ENCODE measurements at places on chromosomes 3 and 15.

DNA sequence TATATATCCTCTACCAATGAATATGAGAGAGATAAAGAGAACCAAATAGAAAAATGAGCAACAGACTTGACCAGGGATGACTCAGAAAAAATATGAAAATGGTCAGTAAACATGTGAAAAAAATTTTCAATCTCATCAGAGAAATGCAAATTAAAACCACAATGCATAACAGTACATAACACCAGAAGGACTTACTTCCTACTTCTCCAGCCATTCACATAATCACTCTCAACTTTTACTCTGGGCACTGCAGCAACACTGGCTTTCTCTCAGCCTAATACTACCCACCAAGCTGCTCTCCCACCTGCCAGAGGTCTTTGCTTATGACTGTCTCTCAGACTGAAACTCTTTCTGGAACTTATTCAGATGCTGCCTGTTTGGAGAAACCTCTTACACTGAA, 49.4 kb downstream of the DPH6 start:
- no peak for DNase-seq

GRCh38 chr3:176562331-176562730, 635.0 kb downstream of the TBL1XR1 start:
- no peak for DNase-seq

GRCh38 chr3:19931180-19931692, 2.8 kb downstream of the EFHB start:
- DNase-seq, result no peak

- no peak for DNase-seq
These were observed 175.8 kb downstream of the SPATA16 start for GRCh38 chr3:172965256-172965655.

DNA sequence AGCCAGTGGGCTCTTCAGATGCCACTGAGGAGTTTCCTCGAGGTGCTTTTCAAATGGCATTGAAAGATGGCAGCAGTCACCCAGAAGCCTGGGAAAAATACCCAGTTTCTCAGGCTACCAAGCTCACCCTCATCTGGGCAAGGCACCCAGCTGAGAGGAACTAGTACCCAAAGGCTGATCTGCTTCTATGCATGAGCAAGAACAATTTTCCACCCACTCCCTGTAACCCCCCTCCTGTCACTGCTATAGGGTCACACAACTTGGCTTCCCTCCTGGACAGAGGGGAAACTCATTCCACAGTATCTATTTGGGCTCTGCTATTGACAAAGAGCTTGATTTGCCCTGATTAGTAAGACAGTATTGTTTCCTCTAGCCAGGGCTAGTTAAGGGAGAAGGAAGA, 31.9 kb downstream of the THRB start:
- DNase-seq, result no peak

DNA sequence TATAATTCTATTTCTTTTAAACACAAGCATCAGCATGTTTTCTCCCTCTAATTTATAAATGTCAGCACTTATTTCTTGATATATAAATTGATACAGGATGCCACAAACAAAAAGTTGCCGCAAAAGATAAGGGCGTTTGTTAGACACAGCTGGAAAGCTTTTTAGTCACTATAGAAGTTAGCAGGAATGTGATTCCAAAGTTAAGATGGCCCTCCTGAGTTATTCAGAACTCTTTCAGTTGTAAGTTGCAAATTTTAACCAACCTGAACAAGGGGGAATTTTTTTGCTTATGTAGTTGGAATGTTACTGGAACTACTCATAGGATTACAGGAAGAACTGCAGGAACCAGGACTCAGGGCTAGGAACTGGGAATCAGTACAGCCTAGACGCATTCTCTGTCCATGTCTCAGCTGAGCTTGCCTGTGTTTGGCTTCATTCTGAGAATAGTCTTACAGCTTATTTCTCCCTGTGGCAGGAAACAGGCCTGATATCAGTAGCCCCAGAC, 166.3 kb downstream of the VGLL4 start:
- no peak for DNase-seq

DNA sequence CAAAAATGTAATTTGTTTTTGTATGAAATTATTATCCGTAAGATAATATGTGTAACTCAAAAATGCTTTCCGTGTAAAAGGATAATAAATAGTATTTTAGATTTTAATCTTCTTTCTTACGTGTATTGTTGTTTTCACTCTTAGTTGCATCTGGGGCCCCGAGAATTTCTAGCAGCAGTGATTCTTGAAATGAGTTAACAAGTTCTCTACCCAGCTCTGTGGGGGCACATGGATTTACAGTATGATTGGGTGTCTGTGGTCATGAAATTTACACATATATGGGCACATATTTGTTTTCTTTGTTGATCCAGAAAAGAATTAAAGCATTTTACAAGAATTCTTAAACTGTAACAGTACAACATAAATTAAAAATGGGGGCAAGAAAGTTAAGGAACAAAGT, 145.9 kb upstream of the LRRFIP2 start:
- DNase-seq, result no peak

GRCh38 chr3:29554566-29554965, 273.7 kb downstream of the RBMS3 start:
- DNase-seq, result no peak

DNA sequence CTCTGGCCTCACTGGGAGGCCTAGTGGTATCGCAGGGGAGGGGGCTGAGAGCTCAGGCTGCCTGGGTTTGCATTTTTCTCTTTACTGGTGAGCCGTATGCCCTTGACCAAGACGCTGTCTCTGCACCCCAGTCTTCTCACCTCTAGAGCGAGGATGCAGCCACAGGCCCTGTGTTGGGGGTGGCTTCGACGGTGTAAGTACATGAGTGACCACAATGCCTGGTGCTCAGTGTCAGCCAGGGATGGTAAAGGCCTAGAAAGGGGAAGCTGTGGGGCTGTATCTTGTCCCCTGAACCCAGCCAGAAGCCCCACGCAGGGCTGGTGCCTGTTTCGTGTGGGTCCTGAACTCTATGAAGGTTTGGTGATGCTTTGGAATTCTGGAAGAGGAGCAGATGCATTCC, 19.8 kb downstream of the SYNM start:
- DNase-seq, result no peak

- no peak for DNase-seq
These were observed 41.5 kb downstream of the IDH2 start for GRCh38 chr15:90060797-90061196.

DNA sequence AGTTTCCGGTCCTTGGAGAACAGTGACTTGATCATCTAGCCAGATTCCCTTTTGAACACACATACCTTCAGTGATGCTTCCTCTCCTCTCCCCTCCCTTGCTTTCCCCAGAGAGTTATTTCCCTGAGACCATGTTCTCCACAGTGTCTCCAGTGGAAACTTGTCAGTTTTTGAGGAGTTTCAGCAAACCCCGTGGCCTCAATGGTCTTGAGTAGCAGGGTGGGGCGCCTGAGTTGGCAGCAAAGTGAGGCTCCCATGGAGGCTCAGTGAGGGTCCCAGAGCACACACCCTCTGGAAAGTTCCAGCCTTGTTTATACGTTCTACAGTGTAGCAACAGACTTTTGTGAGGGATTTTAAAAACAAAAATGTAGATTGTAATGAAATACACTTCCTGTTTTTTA, 135.1 kb downstream of the LRRC28 start:
- no peak for DNase-seq

DNA sequence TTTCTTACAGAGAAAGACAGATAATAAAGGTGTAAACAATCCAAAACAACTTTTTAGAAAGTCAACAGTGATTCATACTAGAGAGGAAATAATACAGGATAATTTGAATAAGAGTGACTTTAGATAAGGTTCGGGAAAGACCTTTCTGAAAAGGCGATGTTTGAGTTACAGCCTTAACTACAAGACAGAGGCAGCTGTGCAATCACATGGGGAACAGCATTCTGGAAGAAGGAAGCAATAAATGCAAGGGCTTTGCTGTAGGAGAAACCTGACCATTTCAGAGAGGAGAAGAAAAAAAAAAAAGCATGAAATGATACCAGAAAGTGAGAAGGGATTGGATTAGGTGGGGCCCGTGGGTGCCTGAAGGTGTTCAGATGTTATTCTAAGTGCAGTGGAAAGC, 200.6 kb upstream of the ATP11B start:
- no peak for DNase-seq

GRCh38 chr3:70889162-70890019, 577.0 kb upstream of the MDFIC2 start:
- no peak for DNase-seq

GRCh38 chr3:76152028-76152427, 366.7 kb upstream of the ZNF717 start:
- DNase-seq, result no peak

GRCh38 chr15:59401824-59402569, 29.3 kb upstream of the MYO1E start:
- DNase-seq, result no peak

DNA sequence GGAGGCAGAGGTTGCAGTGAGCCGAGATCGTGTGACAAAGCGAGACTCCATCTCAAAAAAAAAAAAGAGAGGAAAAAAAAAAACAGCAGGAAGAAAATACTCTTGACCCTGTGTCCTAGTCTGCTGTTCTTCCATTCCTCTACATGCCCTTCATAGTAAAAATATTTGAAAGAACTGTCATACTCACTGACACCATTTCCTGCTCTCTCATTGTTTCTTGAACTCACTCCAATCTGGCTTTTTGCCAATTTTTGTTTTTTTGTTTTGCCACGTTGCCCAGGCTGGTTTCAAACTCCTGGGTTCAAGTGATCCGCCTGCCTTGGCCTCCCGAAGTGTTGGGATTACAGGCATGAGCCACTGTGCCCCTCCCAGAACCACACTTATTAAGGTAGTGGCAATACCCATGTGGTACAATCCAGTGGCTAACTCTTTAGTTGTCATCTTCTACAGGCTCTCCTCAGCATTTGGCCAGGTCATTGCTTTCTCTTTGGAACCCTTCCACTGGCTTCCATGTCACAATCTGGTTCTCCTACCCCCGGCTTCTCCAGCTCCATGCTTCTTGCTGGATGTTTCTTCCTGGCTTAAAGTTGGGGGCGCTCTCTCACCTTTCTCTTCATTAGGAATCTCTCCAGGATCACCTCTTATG, 238.2 kb upstream of the C2CD4B start:
- DNase-seq, result no peak

GRCh38 chr15:83318861-83319415, 34.5 kb upstream of the BNC1 start:
- DNase-seq, result no peak

DNA sequence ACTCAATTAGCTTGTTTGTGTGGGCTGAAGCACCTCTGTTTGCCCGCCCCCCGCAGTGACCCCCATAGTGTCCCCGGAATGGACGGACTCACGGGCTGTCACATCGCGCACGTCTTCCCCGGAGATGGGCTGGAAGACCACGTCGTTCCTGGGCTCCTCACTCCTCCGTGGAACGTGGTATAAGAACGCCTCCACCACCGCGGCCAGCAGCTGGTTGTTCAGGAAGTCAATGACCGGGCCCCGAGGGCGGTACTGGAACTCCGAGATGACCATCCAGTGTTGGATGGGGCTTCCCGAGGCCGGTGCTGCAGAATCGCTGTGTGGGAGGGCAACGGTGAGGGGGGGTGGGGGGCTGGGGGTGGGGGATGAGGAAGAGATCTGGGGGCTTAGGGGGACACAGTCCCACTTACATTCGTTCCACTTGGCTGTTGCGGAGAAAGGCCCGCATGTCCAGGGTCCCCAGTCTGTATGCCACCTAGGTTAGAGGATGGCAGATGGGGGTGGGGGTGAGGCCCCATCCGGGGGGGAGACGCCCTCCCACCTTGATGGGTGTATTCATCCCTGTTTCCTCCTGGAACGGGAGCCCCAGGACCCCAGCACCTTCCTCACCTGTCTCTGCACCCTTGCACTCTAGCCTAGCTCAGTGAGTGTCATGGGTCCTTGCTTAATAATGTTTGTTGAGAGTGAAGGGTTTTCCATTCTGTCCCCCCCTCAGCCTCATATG, 30.2 kb downstream of the MUC20 start:
- no peak for DNase-seq

GRCh38 chr15:55649058-55649423, 60.9 kb upstream of the PYGO1 start:
- DNase-seq, result no peak

DNA sequence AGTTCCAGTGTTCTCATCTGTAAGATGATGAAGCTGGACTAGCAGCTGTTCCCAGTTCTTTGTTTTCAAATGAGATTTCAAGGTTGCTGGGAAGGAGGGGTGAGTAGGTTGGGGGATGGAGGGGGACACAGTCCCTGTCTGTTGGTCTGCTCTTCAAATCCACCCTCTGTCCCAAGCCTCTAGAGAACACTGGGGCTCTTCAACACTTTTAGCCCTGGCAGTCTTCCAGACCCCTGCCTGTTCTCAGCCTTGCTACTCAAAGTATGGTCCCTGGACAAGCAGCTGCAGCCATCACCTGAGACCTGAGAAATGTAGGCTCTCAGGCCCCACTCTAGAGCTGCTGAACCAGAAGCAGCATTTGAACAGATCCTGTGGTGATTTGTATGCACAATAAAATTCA, 41.3 kb downstream of the NEK11 start:
- DNase-seq, result no peak

DNA sequence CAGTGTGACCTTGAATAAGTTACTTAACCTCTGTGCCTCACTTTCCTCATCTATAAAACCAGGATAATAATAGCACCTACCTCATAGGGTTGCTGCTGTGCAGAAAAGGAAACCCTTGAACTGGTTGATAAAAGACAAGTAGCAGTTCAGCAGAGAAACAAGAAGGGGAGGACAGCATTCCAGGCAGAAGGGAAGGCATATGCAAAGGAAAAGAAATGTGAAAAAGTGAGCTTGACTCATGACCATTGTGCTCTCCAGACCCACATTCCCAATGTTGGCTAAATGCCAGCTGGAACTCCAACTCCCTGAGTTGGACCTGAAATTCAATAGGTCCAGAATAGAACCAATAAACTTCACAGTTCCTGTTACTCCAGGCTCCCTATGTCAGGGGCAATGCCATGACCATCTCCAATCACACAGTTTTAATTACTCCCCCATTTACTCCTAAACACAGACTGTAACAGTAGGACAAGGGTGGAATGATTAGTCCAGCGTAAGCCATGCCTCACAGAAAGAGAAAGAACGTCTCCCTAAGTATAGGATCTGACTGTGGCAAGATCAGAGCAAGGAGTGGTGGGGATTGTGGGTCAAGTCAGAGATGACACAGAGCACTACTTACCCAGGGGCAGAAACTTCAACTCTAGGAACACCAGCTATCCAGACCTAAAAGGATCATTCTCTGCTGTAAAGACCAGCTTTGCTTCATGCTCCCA, 26.9 kb downstream of the PRKAR2A start:
- DNase-seq, result no peak

GRCh38 chr3:24156466-24156865, 211.4 kb downstream of the NR1D2 start:
- no peak for DNase-seq

GRCh38 chr3:191030929-191031328, 168.1 kb upstream of the OSTN start:
- DNase-seq, result no peak

DNA sequence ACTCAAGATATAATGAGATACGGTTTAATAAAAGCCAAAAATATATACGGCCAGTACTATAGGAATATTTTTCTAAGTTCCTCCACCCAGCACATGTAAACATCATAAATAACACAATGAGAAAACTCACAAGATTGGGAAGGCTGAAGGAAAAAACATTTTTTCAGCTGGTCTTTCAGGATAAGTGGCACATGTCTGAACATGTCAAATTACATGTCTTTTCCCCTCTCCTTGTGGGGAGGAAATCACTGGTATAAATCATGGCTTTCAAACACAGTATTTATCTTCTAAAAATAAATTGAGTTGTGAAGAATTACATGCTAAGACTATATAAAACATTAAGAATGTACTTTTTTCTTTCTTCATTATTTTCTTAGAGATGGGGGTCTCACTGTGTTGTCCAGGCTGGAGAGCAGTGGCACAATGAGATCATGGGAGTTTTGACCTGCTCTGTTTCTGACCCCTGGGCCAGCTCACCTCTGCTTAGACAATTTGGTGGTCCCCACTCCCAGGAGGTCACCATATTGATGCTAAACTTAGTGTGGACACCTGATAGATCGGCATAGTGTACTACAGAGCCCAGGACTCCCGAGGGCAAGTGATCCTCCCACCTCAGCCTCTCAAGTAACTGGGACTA, 32.8 kb downstream of the ETV5 start:
- no peak for DNase-seq

Data from activated CD4-positive, CD25-positive, alpha-beta regulatory T cell treated with anti-CD3 and anti-CD28 coated beads, Interleukin-2, amount 50 U/mL, for 72 hours (primary cell).